ENCODE measurements at places on chromosomes 11 and 22. TPM values are rescaled to one million over a fixed set of nuclear protein-coding genes. Genes with fewer than 3 reads are reported as not detected.

The LUZP2 gene
- total RNA-seq = not detected

The BIK gene
- total RNA-seq = 1.6 TPM

The KRTAP5-1 gene
- total RNA-seq = not detected

The CYP2R1 gene
- 12.3 TPM for total RNA-seq

The ENTHD1 gene
- total RNA-seq = not detected

All from lower lobe of right lung (tissue), 2 donors.